ENCODE measurements at places on chromosomes 16 and 17.
A peak's percentile ranks its signal among the peaks of the same experiment; 100 is the strongest.

- no peak for DNase-seq
These were observed 506.8 kb upstream of the SOX9 start for GRCh38 chr17:71613996-71614395.

DNA sequence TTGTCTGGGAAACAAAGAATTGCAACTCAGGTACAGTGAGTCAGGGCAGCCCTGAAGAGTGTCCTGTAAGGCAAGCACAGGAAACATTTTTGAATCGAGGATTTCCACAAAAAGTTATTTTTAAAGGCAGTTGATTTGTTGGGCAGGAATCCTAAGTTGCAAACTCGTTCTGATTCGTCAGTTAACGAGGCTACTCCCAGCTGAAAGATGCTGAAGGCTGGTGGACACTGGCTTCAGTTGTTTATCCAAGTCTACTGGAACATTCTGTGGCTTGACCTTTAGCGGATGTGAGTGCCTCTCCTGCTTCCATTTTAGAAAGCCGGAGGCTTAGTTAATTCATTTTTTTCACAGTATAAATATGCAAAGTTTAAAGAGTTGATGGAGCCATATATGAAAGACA lies 84.2 kb downstream of the KCNJ12 start:
- DNase-seq: no peak

- DNase-seq: no peak
These were observed 2.2 kb downstream of the GSPT1 start for GRCh38 chr16:11913425-11914079.

GRCh38 chr17:7977805-7978204 lies 24.6 kb upstream of the GUCY2D start:
- DNase-seq: no peak

DNA sequence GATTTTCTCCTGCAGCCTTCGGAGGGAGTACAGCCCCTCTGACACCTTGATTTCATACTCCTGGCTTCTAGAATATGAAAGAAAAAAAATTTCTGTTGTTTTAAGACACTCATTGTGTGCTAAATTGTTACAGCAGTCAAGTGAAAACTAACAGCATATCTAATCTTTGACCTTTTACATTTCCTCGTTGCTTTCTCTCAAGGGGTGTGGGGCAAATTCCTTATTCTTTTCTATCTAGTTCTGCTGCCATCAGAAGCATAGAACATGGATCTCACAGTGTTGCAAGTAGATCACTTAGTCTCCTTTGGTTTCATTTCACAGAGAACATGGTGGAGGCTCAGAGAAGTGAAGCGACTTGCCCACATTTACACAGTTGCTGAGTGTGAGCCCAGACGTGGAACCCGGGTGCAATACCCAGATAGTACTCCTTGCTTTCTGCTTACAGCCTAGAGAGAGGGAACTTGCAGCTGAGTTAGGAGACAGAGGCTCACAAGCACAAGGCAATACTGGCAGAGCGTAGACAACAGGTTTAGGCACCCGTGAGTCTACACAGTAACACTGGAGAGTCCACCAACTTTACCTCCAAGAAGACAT lies 28.7 kb upstream of the MMD start:
- no peak for DNase-seq

- DNase-seq: no peak
These were observed 946 bp downstream of the OSGIN1 start for GRCh38 chr16:83953796-83954576.

DNA sequence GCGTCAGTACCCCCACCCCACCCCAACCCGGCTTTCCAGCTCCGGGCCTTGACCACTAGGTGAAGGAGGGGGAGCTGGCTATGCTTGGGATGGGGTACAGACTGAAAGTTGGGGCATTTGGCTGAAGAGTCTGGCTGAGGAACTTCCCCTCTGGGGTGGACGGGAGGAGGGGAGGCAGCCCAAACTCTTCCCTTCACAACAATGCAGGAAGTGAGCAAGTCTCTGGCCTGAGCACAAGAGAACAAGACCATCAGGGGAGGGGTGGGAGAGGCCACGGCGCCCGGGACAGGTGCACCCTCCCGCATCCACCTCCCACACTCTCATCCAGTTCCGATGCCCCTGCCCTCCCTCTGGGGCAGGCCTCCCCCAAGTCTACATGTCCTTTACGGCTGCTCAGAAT lies 5.6 kb downstream of the USH1G start:
- DNase-seq: no peak

DNA sequence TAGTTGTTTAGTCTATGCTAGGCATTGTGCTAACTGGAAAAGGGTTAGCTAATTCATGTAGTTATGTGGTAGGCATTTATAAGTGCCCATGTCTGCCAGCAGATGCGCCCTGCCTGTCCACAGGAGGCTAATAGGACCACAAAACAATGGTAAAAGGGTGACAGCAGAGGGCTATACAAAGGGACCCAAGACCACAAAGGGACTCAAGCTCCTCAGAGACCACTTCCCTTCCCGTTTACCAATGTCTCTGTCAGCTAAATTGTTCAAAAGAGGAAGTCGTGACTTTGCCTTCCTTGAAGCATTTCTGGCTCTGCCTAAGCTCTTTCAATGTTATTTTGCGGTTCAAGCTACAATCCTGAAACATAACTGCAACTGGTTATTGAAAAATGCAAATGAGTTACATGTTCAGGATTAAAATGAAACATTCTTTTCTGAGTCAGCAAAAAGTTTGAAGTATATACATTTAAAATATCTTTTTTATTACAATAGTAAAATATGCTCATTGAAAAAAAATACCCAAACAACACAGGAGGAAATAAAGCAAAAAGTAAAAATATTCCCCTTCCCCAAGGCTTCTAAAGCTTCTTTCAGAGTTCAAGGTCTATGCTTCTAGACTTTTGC lies 149.2 kb downstream of the MAF start:
- no peak for DNase-seq

DNA sequence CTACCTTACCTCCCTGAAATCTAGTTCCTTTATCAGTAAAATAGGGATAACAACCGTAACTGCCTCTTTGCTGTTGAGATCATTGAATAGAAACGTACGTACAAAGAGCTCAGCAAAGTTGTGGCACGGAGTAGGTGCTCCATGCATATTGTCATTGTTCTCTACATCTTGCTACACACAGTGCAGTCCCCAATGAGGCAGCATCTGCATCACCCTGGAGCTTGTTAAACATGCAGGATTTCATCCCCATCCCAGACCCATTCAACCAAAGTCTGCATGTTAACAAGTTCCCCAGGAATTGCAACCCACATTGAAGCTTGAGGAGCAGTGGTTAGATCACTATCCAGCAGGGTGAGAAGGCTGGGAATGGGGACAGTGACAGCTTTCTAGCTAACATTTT lies 33.7 kb upstream of the CCL2 start:
- no peak for DNase-seq

- DNase-seq: no peak
These were observed 5.7 kb downstream of the TRIM47 start for GRCh38 chr17:75872434-75873351.

GRCh38 chr17:1006054-1006453 lies 9.1 kb downstream of the TIMM22 start:
- DNase-seq: no peak

DNA sequence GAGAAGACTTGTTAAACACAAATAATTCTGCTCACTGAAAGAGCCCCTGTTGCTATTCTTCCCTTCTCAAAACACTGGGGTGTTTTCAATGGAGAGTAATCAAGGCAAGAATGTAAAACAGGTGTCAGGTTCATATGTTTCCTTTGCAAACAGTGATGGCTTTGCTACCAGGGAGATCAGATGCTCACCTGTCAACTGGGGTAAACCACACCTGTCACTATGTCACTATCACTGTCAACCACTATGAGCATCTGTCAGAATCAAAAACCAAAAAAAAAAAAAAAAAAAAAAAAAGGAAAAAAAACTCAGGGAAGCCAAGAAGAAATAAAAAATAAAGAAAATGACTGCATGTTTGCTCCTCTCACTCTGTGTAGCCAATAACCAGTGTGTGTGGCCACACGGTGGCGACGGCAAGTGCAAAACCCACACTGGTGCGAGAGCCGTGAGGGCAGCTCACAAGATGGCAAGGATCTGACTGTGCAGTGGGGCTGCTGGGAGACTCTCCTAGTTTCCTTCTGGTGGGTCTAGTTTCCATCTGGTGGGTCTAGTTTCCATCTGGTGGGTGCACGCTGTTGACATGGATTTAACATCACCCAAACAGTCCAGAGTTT lies 22.7 kb downstream of the USP22 start:
- no peak for DNase-seq

GRCh38 chr17:41648411-41649195 lies 24.2 kb upstream of the KRT17 start:
- peak; percentile 52 for DNase-seq

GRCh38 chr17:69717214-69717613 lies 302.7 kb downstream of the MAP2K6 start:
- no peak for DNase-seq

- DNase-seq: no peak
These were observed 12.6 kb downstream of the SNX20 start for GRCh38 chr16:50668368-50669008.

- no peak for DNase-seq
These were observed 12.8 kb downstream of the PHF12 start for GRCh38 chr17:28938552-28938951.
